HepG2 (cell line): ENCODE measurements at places on chromosomes 1 and 21.

GRCh38 chr1:245683676-245684075 is 528.9 kb downstream of the KIF26B start:
- no peak for DNase-seq

DNA sequence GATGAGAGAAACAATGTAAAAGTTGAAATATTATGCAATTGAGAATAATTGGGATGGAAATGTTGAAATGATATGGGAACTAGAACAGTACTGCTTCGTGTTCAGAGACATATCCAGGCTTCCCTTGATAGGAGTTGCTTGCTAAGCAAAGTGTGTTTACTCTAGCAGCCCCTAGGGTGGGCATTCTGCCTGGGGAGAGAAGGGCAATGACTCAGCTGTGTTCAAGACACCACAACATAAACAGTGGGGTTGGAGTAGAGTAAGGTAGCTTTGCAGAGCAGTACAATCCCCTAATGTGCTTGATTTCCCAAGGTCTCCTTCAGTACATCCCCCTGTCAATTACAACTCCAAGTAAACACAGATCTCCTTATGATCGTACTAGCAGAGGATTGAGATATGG is 4.8 kb upstream of the PCNX2 start:
- no peak for DNase-seq

DNA sequence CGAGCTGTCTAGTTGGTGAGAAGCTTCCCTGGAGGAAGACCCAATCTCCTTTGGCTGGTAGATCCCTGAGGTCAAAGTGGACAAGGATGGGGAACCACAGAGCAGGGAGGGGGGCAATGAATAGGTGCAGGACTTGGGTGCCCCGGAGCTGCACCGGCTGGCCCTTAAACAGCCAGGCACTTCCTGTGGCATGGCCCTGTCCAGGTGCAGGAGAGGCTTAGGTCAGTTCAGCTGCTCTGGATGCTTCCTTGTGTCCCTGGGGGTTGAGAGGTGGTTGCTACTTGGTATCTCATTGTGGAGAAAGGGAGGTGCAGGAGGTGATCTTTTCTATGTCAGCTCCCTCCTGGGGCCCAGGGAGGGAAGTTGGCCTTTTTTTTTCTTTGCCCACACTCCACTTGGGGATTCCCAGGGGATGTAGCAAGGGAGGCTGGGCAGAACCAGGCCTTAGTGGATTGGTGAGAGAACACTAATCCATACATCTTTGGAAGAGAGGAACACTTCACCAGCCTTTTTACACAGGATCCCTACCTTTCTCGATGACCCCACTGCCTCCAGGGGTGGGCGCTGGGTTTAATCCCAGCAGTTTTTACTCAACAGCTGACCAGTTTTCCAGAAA is 1.2 kb upstream of the ST3GAL3 start:
- DNase-seq: no peak

GRCh38 chr1:93817819-93818569 is 61.0 kb downstream of the DNTTIP2 start:
- DNase-seq: no peak

- no peak for DNase-seq
Observed at GRCh38 chr1:231334079-231334666, 3.5 kb downstream of the EXOC8 start.
